Cortex of kidney (tissue), 1 donor: ENCODE measurements at places on chromosomes 7 and 10.

- no peak for DNase-seq
Measured at GRCh38 chr7:106049139-106049752, 62.9 kb downstream of the SYPL1 start.

DNA sequence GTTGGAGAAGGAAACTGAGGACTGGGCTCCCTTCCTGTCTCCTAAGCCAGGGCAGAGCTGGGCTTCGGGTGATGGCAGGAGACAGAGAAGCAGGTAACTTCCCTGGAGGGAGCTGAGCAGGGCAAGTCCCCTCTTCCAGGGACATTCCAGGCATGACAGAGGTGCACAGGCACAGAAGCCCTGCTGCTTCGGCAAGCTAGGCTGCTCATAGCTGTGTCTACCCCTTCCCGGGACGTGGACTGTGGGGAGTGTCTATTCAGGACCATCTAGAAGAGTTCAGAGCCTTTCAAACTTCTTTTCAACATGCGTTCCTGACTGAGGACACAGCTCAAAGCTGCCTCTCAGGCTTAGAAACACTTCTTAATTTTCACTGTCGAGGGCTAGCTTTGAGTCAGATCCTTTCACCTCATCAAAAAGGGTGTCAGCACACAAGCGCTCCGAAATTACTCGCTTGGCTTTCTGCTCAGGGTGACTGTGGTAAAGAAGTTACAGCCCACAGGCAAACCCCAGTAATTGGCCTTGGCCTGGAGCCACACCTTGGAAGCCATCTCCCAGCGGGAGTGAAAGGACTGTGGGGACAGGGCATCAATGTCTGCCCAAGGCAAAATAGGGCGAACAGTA, 63.7 kb upstream of the STEAP1B start:
- no peak for DNase-seq

DNA sequence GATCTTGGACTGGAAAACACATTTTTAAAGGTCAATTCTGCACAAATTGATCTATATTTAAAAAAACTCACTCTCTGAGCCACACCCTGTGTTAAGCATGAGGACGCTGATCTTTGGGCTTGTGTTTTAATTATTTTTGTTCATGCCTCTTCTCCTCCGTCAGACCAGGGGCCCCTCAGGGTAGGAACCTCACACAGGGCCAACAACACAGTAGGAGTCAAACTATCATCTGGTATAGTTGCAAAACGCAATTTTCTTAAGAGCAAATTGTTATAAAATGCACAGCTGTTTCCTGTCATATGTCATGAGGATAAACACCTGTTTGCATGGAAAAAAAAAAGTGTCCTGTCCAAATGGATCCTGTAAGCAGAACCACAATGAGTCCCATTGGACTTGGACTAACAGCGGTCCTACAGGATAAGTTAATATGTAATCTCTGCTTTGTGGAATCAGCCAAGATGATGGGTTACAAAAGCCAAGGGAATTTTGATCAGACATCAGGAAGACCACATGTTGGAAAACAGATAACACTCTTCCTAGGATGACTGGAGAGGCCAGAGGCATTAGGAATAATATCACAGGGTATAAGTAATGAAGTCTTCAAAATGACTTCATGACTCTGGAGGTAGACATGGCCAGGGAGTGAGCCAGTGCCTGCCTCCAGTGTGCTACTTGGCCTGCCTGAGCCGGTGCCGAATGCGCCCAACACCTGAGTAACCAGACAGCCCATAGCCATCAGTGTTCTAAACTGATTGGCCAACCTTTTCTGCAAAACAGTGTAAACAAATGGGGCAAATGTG, 184.9 kb upstream of the ADCY1 start:
- no peak for DNase-seq

GRCh38 chr10:120514035-120514620, 57.1 kb downstream of the PLPP4 start:
- no peak for DNase-seq

- no peak for DNase-seq
Measured at GRCh38 chr7:100745184-100745583, 11.8 kb downstream of the ZAN start.
